ENCODE measurements at places on chromosomes 13 and 19.

DNA sequence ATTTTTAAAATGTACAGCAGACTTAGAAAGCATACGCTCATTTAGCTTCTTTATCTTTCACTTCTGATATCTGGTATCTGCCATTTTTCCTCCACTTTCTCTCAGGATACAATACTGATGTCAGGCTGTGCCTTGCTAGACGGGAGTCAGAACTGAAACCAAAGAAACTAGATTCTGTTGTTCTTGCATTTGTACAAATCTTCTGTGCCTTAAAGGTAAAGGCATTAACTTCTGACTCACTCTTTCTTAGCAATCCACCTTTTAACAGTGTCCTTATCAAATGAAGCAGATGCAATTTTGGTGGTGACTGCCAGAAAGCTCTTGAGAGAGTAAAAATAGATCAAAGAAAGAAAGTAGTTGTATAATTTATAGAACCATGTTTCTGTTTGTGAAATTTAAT, 370.4 kb downstream of the PCDH20 start:
- no peak for DNase-seq

- DNase-seq: no peak
Measured at GRCh38 chr13:90551253-90551652, 796.2 kb upstream of the MIR17HG start.

- DNase-seq: no peak
Measured at GRCh38 chr13:23629566-23630272, 59.5 kb downstream of the TNFRSF19 start.

- no peak for DNase-seq
Measured at GRCh38 chr13:46905249-46905648, 8.4 kb upstream of the HTR2A start.

GRCh38 chr19:38115271-38115802, 108.7 kb downstream of the DPF1 start:
- no peak for DNase-seq

GRCh38 chr13:97497400-97497799, 63.4 kb downstream of the RAP2A start:
- DNase-seq: no peak

DNA sequence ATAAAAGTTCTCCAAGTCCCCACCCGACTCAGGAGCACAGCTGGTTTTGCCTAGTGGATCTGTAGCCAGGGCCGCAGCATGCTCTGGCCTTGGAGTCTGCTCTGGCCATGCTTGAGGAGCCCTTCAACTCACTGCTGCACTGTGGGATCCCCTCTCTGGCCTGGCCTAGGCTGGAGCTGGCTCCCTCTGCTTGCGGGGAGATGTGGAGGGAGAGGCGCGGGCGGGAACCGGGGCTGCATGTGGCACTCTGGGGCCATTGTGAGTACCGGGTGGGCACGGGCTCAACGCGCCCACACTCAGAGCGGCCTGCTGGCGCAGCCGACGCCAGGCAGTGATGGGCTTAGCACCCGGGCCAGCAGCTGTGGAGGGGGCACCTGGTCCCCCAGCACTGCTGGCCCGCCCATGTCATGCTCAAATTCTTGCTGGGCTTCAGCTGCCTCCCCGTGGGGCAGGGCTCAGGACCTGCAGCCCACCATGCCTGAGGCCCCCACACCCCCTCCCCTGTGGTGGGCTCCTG, 57.0 kb upstream of the ATP12A start:
- no peak for DNase-seq

- DNase-seq: no peak
Measured at GRCh38 chr13:94309997-94310855, 169.3 kb downstream of the DCT start.

DNA sequence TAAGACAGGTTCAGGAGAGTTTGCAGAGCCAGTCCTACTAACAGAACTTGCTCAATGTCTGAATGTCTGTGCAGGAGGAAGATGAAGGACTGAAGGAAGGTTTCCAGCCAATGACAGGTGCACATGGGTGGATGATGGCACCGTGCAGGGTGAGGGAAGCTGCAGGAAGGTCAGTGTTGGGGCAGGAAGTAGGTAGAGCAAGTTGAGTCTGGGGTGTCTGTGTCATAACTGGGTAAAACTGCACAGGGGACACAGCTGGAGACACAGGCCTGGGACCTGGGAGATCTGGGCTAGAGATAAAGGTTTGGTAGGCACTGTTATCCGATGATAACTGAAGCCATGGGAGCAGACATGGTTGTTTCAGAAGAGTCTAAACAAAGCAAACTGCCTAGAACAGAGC, 116.9 kb downstream of the USP12 start:
- DNase-seq: no peak

GRCh38 chr13:35140831-35141230, 198.8 kb downstream of the NBEA start:
- no peak for DNase-seq

DNA sequence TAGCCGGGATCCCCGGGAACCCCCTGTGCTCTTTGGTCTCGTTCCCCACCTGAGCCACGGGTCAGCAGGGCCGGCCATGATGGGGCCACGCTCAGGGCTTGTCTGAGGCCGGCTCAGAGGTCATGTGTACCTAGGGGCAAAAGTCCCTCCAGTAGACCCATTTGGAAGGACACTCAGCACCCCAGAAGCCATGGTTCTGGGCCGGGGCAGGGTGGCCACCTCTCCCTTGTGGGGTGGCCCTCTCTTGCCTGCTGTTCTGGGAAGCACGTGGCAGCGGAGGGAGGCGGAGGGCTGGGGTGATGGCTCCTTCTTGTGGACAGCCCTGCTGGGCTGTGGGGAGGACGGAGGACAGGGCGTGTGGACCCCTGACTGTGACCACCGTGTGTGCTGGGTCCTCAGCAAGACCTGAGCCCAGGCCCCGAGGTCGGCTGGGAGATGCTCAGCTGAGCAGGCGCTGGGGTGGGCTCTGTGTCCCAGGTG, 6.4 kb upstream of the PEAK3 start:
- no peak for DNase-seq

DNA sequence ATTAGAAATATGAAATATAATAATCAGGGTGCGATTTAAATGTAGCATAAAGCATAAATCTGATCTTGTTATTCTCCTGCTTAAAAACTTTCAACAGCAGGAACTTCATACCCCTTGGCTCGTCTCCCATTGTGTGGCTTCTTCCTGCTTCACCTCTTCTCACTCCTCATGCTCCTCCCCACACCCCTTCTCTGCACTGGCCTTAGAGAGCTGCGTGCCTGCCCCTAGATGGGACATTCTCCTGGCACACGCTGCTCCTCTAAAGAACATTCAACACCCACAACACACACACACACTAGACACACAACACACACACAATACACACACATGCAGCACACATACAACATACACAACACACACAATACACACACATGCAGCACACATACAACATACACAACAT, 104.6 kb upstream of the RAP2A start:
- DNase-seq: no peak

Data from naive thymus-derived CD4-positive, alpha-beta T cell (primary cell).